ENCODE measurements at places on chromosomes 6 and 20. TPM values are rescaled to one million over a fixed set of nuclear protein-coding genes. Genes with fewer than 3 reads are reported as not detected.

DNA sequence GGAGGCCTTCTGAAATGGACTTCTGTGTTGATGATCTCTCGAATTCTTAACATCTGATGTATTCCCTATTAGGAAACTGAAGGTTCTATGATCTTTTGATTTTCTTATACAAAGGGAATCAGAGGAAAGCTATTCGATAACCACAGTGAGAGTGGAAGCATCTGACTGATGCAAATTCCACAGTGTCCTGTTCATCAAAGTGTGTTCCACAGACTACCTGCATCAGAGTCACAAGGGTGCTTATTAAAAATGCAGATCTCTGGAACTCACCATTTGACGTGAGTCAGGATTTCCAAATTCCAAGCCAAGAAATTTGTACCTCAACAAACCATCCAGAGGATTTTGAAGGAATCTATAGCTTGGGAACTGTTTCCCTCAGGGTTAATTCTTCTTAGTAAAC is 4.4 kb upstream of the MEP1A start:
- no peak for DNase-seq

The FAM209B gene
- 3.3 TPM for total RNA-seq

GRCh38 chr6:156160007-156160794 is 617.0 kb upstream of the ARID1B start:
- no peak for DNase-seq

GRCh38 chr20:61805365-61805764 is 260.3 kb downstream of the TAF4 start:
- no peak for DNase-seq

The HUS1B gene
- 2.8 TPM for total RNA-seq

The DCDC2 gene
- not detected for total RNA-seq

- DNase-seq = no peak
Observed at GRCh38 chr6:23200946-23201345, 631.6 kb downstream of the HDGFL1 start.

- DNase-seq = no peak
Observed at GRCh38 chr6:147578159-147578558, 69.7 kb downstream of the SAMD5 start.

DNA sequence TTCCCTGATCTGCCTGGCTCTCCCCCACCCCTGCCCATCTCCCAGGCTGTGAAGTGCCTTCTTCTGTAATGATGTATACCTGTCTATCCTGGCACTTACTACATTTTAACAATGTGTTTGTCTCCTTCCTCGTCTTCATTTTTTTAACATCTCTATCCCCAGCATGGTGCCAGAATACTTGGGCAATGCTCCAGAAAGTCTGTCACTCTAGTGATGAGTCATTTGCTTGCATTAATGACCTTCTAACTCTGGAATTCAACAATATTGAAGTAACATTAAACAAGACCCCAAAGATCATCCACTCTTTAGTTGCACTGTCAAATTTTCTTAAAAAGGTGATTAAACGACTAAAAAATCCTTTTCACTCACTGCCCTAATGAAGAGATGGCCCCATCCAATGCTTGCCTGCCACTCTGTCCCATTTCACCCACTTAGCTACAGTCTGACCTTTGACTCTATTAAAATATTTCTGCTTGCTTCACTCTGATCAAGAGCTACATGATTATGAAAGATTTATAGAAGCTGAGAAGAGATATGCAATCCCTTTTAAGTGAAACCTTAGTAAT is 7.7 kb upstream of the KLHL31 start:
- DNase-seq = no peak

DNA sequence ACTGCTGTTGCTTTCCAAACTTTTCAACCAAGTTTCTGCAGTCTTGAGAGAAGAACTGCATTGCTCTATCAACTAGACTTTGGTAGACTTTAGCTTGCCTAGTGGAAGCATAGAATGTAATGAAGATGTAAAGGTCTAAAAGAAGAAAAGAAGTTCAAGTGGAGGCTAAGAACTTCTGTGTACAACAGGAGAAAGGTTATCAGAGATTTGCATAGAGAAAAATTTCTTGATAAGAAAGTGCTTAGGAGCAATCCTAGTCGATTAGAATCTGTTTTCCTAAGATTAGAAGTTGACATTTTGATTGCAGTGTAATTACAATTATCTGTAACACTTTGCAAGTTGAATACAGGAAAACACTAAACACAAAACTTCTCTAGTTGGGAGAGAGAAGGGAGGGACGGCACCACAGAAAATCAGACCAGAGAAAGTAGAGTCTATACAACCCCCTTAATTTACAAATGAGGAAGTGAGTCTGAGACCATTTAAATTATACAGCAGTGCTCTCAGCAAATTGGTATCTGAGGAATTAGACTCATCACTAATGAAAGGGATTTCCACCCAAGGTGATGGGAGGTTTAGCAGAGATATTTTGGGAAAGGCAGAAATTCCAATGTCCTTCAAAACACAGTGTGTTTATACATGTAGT is 194.3 kb upstream of the MARCKS start:
- DNase-seq = no peak

GRCh38 chr6:167350275-167350696 is 25.4 kb downstream of the TTLL2 start:
- DNase-seq = peak; percentile 51

The BTN1A1 gene
- total RNA-seq = not detected

DNA sequence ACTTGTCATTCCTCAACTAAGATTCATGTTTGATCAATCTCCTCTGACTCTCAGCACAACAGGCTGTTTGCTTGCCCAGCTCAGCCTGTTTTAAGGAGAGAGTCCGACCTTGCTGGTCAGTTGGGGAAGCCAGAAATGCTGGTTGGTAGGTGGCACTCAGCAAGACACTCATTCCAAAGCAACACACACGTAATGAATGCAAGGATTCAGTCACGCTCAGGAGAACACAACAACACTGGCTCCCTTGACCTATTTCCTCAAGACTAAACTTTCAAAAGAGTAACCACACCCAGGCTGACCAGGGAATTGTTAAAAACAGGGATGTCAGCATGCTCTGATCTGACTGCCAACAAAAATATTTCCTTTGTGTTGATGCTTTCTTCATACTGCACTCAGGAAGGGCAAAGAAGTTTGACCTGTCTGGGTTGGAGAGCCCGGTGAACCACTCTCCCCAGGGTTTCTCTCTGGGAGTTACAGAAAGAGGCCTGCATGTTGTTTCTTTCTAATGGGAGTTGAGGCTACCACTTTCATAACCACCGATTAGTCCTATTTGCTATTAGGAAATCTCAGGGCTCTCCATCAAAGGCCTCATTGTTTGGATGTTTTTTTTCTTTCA is 25.6 kb upstream of the PREP start:
- no peak for DNase-seq

The HSPA1B gene
- total RNA-seq = 8.5 TPM

DNA sequence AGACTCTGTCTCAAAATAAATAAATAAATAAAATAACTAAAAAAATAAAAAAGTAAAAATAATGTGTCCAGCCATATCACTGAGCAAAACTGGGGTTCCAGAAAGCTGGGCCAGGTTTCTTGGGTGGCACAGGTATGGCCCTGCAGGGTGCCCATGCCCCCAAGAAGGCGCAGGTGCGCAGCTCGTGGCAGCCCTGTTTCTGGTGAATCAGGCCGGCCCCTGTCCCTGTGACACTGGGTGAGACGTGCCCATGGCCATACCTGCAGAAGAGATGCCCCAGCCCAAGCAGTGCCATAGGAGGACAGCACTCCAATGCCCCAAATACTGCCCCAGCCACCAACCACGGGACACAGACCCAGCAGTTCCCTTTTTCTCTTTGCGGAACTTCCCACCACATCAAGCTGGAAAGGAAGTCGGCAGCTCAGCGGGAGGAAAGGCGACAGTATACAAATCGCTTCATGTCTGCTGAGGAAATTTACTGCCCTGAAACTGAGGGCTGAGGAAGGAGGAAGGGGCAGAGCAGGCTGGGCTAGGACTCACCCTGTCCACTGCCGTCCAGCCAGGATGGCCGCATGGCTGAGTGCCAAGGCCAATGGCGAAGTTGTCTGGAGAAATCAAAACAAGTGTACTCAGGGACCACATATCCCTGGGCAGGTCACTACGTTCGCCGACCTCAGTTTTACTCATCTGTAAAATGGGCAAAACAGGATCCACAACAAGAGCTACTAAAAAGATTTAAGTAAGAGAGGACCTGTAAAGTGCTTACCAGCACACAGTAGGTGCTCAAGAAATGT is 55.4 kb downstream of the PREX1 start:
- DNase-seq = peak; percentile 46

The GLP1R gene
- total RNA-seq = 2.2 TPM

- no peak for DNase-seq
Observed at GRCh38 chr20:50724851-50725723, 6.3 kb upstream of the PARD6B start.

DNA sequence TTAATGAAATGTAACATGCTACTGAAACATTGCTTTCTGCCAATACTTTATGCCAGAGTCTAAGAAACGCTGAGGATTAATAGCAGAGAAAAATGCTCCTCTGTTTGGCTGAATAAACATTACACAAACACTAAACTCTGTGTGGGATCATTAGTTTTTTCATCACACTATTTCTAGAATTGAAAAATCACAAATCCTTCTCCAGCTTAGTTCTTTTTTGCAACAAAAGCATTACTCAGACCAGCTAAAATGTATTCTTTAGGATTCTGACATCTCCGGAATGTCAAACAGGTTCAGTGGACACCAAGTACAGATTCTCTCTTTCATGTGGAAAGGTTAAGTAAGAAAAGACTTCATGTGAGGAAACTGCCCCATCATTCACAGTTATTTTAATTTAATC is 226.9 kb downstream of the SIM1 start:
- DNase-seq = no peak

DNA sequence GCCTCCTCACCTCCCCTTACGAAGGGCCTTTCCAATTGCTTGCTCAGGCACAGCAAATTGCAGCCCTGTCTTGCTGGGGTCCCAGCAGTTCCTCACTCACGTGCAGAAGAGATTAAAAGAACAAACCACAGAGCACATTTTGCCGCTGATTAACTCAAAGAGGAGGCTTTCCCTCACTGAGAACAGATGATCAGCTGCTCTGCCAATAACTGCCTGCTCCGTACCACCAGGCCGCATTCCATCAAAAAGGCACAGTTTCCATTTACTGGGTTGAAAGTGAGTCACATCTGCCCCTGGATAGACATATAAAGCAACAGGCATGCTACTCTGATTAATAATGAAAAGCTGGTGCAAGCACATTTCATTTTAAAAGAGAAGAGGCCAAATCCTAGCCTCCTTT is 446.8 kb downstream of the PTPRT start:
- DNase-seq = no peak

DNA sequence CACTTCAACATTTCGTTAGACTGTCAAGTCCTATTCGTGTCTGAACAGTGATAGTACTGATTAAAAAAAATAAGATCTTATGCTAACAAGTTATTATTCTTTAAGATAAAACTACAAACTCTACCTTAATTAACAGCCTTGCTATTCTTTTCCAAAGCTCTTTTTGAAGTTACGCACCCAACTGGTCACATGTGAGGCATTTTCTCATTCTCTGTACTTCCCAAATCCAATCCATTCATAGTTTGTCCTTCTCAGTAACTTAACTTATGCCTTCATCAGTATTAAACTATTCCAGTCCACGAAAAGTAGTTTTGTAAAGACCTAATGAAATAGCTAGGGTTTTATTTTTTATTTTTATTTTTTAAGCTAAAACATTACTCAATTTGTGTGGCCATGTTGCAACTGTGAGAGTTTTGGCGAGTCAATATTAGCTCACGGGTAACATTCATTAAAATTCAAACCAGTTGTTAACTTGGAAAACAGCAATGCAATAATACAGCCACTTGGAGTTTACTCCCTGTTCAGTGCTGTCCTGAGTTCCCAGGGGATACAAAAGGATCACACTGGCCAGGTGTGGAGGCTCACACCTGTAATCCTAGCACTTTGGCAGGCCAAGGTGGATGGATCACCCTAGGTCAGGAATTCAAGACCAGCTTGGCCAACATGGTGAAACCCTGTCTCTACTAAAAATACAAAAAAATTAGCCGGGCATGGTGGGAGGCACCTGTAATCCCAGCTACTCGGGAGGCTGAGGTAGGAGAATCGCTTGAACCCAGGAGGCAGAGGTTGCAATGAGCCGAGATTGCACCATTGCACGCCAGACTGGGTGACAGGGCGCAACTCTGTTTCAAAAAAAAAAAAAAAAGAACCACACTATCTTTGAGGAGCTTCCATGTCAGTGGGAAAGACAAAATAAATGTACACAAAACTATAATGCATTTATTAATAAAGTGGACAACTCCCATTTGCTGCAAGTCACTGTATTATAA is 27.9 kb upstream of the EEF1A1 start:
- DNase-seq = no peak

GRCh38 chr6:157346373-157346772 is 23.1 kb upstream of the TMEM242 start:
- DNase-seq = no peak

DNA sequence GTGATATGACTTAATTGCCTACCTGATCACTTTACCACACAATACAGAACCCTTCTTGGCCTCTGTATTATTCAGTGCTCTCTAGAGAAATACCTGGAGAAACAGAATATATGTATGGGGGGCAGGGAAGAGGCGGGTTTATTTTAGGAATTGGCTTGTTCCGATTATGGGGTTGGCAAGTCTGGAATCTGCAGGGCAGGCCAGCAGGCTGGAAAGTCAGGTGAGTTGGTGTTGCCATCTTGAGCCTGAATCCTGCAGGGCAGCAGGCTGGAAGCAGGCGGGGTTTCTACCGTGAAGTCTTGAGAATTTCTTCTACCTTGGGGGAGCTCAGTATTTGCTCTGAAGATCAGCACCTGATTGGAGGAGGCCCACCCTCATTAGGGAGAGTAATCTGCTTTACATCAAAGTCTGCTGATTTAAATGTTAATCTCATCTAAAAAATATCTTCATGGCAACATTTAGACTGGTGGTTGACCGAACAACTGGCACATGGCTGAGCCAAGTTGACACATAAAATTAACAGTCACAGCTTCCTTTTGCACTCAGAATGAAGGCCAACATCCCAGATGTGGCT is 193.9 kb downstream of the ZDHHC14 start:
- DNase-seq = no peak

DNA sequence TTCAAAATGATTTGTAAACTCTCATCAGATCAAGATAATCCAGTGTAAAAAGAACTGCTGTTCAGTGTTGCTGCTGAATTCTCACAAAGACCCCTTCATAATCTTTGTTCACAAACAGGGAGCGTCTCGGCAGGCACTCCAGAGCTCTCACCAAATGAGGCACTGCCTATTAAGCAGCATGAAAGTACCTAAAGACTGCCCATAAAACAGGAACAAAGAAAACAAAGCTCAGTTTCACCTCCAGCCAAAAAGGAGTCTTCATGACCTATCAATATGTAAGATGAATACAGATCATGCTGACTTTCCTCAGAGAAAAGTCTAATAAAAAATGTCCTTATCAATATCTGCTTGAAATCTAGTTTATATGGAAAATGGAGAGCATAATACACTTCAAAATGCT is 41.8 kb downstream of the GPR63 start:
- DNase-seq = no peak

DNA sequence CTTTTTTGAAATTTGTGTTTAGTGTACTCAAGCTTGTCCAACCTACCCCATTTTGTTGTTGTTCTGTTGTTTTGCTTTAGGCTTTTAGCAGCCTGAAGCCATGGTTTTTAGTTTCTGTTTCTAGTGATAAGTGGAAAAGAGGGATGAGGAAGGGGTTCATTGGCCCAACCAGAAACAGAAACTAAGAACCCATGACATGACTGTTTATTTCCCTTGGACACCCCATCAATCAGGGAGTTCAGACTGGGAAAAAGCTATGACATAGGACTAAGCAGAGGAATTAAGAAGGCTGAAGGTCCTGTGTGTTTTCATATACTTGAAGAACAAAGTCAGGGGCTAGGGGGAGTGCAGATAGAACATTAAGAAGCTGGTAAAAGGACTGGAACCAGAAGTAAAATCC is 194.5 kb upstream of the THEMIS start:
- DNase-seq = no peak

The PLTP gene
- total RNA-seq = 0.63 TPM

The PTGIS gene
- total RNA-seq = not detected

GRCh38 chr6:158972241-158973233 is 27.5 kb downstream of the RSPH3 start:
- no peak for DNase-seq
